NCI-H1048 (cell line): ENCODE measurements at places on chromosomes 4 and X.

DNA sequence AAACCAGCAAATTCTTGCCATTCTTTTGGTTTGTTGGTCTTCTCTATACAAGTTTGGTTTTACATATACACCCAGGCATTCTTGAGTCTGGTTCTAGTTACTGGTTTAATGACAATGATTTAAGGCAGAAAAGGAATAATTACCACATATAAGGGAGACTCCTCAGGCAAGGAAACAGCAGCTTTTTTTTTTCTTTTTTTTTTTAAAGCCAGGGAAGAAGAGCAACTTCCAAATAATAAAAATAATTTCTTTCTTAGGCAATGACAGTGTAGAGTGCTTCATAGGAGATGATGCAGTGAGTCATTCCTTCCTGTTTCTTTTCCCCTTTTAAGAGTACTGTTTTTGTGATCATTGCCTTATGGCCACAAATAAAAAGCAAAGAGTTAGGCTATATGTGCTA, 289.7 kb downstream of the DKK2 start:
- no peak for DNase-seq

DNA sequence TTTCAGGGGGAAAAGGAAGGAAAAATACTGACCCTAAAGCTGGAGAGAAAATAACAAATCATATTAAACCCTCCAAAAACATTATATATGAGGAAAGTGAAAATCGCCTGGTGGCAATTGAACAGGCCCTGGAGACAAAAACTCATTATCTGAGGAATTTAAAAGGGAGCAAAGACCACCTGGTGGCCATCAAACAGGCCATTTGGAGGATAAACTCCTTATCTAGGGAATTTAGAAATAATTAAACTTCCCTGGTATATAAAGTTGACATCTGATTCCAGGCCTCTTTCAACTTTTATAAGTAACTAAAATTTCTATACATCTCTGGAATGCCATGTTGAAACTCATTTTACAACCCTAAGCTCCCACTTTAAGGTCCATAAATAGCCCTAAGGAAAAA, 35.2 kb downstream of the CHM start:
- no peak for DNase-seq

DNA sequence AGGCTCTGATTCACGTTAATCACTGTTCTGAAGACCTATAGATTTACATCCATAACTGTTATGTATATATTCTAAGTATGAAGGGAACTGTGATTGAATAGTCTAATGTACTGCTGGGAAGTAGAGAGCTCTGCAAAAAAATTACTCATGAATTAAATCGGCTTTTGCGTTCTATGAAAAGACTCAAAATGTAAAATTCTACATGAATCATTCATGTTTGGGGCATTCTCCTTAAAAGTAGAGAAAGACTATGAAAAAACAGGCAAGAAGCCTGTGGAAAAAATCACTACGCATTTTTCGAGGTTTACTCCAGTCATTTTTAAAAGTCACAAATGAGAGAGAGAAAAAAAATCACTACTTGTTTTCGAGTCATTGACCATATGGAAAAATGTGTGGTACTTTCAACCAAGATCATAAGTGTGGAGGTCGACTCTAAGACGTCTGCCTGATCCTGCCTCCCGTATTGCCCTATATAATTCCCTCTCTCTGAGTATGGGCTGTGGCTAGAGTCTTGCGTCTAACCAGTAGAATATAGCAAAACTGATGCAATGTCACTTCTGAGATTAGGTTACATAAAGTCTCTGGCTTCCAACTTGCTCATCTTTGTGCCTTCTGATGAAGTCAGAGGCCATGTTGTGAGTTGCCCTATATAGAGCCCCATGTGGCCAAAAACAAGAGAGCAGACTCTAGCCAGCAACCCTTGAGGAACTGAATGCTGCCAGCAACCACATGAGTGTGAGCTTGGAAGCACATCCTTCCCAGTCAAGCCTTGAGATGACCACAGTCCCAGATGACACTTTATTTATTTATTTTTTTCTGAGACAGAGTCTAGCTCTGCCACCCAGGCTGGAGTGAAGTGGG, 32.1 kb upstream of the VEGFD start:
- no peak for DNase-seq

DNA sequence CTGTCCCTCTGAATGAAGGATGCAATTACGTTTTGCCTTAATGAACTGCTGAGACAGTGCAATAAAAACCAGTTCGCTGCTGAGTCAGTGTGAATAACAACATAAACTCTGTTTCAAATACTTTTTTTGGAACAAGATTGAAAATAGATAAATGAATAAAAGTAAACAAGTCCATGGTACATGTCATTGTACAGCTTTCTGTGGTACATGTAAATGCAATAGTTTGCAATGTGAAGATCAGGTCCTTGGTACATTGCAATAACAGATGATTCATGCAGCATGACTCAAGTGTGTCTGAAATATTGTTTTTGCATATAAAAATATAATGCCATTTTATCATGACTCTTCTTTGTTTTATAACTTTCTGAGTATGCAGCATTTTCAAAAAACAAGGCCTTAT, 193.4 kb upstream of the PACRGL start:
- no peak for DNase-seq
